ENCODE measurements at places on chromosomes 2 and 18.

- no peak for DNase-seq
Observed at GRCh38 chr2:237134321-237135230, 48.9 kb downstream of the COPS8 start.

DNA sequence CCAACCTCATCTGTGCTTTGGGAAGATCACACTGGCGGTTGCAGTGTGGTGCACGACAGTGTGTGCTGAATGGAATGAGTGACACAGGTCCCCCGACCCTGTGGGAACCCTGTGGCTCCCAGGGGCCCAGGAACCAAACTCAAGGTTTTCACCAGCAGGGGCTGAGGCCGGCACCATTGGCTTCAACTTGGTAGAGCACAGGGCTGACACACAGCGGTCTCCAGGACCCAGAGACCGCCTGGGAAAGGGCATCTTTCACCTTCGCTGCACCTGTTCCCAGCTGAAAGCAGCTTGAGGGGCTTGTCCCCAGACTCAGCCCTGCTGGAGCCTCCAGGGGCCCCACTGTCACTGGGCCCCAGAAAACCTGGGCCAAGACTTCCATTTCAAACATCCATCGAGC lies 59.0 kb upstream of the ODC1 start:
- DNase-seq = no peak

DNA sequence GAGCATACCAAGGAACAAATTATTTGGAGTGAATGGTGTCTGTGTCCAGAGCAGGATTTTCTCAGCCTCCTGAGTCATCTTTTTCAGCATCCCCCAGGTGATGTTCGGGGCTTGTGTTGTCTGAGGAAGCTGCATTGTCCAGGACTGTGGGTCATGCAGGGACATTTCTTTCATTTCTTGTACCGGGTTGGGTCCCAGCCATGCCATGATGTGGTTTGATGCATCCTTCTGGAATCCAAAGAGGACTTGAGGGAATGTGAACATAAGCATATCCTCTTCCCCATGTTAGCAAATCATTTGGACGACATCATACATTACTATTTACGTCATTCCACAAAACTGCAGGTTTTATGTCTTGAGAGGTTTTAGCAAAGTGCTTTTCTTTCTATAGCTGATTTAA lies 797.8 kb downstream of the CCDC85A start:
- no peak for DNase-seq

DNA sequence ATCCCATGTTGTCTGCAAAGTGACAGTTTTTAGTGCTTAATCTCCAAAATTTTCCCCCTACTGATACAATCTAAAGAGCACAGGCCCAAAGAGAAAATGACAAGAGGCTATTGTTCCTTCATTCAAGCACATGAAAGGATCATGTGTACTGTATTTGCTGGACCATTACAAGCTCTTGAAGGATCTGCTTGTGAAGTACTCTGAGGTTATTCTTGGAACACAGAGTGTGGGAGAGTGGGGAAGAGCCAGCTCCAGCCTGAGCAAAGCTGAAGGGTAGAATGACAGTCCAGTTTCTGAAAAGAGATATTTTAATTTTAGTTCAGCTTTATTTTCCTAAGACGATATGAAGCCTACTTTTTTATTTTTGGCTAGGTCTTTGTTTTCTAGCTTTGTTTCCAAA lies 112.2 kb downstream of the GALNT3 start:
- DNase-seq = no peak

- no peak for DNase-seq
Observed at GRCh38 chr2:88036182-88036581, 19.4 kb downstream of the KRCC1 start.

GRCh38 chr2:938181-939005 lies 12.3 kb upstream of the SNTG2 start:
- no peak for DNase-seq

GRCh38 chr2:177889818-177890460 lies 182.6 kb downstream of the PDE11A start:
- DNase-seq = no peak

- DNase-seq = no peak
Observed at GRCh38 chr2:38017836-38018235, 58.1 kb downstream of the CYP1B1 start.

DNA sequence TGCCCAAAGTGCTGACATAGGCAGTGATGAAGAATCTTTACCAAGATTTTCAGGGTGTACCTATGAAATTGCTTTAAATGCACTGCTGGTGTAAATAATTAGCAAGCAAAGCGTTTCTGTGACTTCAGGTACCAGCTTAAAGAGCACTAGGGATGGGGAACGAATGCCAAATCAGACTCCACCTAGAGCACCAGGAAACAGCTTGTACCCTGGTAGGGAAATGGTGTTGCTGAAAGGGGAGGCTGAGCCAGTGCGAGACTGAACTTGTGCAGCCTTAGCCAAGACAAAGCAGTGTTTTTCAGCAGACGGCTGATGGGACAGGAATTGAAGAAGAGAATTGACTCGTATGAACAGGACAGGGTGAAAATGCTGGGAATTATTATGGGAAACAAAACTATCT lies 65.6 kb downstream of the TWSG1 start:
- no peak for DNase-seq

- no peak for DNase-seq
Observed at GRCh38 chr2:44786045-44786816, 155.3 kb upstream of the SIX3 start.

DNA sequence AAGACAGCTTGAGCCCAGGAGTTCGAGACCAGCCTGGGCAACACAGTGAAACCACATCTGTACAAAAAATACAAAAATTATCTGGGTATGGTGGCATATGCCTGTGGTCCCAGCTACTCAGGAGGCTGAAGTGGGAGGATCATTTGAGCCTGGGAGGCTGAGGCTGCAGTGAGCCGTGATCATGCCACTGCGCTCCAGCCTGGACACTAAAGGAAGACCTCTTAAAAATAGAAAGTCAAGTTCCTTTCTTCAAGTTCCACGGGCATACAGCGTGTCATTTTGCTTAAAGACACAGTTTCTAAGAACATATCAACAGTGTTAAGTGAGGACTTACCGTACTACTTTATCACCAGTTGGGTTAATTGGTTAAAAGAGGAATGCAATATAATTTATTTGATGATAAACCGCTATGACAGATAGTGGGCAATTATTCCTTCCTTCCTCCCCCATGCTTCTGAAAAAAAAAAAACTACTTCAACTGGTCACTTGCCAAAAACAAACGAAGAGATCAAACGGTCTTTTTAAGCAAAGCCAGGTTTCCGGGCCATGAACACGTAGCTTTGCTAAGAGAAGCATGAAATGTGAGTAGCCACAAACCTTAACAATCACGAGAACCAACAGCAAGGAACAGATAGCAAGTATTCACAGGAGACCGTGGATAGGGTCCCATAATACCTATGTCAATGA lies 21.4 kb downstream of the AP1S3 start:
- DNase-seq = no peak

- no peak for DNase-seq
Observed at GRCh38 chr18:7329016-7329415, 98.1 kb downstream of the LRRC30 start.

GRCh38 chr18:56312551-56313335 lies 325.6 kb downstream of the TXNL1 start:
- no peak for DNase-seq

GRCh38 chr2:200592406-200593075 lies 6.7 kb downstream of the AOX1 start:
- DNase-seq = no peak

DNA sequence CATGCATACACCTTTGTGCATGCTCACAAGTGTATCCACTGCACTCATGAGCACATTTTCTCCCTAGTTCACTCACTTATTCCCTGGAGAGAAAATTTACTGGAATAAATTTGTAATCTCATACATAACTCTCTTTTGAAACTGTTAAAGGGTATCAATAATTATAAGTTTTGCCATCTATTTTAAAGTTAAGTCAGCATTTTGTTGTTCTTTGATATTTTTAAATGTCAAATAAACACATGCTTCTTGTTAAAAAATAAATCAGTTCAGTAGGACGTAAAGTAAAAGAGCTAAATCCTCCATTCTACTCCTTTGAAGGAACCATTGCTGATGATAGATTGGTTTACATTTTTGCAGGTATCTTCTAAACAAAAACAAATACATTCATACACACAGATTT lies 522.1 kb downstream of the NR4A2 start:
- DNase-seq = no peak

DNA sequence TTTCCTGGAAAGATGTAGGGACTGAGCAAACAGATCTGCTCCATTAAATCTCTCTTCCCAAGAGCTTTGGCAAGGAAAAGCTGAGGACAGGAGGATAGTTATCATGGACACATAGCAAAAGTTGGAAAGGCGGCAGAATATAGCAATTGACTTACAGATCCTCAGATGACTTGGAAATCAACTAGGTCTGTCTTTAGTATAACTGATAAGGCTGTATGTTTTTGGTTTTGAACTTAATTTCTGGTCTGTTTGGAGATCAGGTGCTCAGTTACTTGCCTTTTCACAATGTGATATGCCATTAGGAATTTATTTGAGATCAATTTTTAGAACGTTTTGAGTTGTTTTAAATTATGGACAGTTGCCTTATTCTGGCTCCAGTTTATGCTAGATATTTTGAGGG lies 8.0 kb downstream of the RSAD2 start:
- DNase-seq = no peak

- no peak for DNase-seq
Observed at GRCh38 chr18:31619291-31619690, 27.6 kb downstream of the TTR start.

DNA sequence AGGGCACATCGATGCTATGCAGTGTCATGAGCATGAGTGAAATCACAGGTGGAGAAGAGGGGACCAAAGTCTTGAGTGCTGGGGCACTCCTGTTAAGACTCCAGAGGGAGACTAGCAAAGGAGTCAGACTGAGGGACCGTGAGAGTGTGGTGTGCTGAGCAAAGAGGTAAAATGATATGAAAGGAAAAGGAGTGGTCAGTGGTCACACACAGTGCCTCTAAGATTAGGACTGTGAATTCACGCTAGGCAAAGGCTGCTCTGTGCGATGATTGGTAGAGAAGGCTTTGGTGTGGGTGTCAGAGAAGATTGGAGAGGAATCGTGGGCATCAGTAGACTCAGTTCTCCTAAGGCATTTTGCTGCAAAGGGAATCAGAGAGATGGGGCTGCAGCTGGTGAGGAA lies 12.8 kb downstream of the SOCS6 start:
- DNase-seq = no peak
